ENCODE measurements at places on chromosomes 1 and 21. TPM values are rescaled to one million over a fixed set of nuclear protein-coding genes. Genes with fewer than 3 reads are reported as not detected.

ALG14 gene
- 1.8 TPM for total RNA-seq

RAB42 gene
- not detected for total RNA-seq

EDN2 gene
- total RNA-seq = 0.37 TPM

SFPQ gene
- total RNA-seq = 694 TPM

CLCA1 gene
- total RNA-seq = not detected

TNFAIP8L2 gene
- 3.6 TPM for total RNA-seq

Data from T-helper 17 cell (primary cell).